ENCODE measurements at places on chromosomes 6 and 20. TPM values are rescaled to one million over a fixed set of nuclear protein-coding genes. Genes with fewer than 3 reads are reported as not detected.
A peak's percentile ranks its signal among the peaks of the same experiment; 100 is the strongest.

DNA sequence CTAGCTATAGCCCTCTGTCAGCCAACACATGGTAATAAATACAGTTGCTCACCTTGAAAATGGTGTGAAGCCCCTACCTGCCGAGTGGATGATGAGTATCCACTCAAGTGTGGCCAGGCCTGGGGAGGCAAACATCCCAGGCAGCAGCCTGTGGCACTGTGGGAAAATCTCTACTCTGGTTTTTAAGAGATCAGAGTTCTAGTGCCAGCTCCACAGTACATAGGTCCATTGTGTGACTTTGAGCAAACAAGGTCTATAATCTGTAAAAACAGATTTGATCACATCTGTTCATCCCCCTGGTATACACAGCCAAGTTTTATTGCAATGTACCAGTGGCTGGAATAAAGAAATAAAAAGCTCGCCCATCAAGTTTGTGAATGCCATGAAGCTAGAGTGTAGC lies 82.7 kb upstream of the ARMC2 start:
- no peak for DNase-seq

DNA sequence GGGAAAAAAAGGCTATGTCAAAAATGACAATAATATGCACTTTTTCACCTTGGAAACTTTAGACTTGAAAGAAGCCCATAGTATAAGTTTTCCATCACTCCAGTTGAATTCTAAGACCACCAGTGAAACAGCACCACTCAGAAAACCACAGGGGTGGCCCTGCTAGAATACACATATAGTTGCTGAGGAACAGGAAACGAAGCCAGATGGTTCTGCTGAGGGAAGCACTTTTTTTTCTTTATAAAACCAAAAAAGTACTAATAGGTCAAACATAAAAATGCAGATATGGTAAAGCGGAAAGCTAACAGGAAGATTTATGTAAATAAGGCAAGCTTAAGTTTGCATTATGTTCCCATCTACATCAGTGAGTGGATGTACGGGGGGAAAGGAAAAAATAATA lies 303.9 kb downstream of the FOXC1 start:
- no peak for DNase-seq

DNA sequence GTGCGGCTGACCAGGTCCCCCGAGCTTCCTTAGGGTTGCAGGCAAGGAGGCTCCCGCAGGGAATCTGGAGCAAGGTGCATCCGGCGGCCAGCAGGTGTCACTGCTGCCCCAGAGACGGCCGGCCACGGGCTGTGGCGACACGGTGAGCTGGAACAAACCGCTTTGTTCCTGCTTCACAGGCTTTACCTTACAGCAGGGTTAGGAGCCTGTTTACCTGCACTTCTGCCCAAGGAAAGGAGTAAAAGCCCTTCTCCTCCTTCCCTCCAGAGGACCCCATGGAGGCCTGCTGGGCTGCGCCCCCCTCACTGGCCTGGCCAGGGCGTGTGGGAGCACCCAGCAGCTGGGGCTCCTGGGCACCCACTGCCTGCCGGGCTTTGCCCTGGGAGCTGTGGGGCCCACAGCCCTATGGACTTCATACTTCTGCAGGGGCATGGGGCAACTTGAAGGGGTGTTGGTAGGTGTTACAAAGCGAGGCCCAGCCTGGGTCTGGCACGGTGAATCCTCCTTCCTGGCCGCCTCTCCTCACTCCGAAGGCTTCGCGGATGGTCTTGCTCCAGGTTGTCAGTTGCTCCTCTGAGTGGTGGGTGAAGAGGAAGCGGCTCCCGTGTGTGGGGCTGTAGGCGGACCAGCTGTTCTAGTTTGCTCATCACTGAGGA lies 88.4 kb downstream of the CDC5L start:
- DNase-seq = peak; percentile 63

The TGM2 gene
- total RNA-seq = 60.8 TPM

The AIF1 gene
- total RNA-seq = 1.5 TPM

GRCh38 chr6:20709451-20709850 lies 175.2 kb downstream of the CDKAL1 start:
- no peak for DNase-seq

DNA sequence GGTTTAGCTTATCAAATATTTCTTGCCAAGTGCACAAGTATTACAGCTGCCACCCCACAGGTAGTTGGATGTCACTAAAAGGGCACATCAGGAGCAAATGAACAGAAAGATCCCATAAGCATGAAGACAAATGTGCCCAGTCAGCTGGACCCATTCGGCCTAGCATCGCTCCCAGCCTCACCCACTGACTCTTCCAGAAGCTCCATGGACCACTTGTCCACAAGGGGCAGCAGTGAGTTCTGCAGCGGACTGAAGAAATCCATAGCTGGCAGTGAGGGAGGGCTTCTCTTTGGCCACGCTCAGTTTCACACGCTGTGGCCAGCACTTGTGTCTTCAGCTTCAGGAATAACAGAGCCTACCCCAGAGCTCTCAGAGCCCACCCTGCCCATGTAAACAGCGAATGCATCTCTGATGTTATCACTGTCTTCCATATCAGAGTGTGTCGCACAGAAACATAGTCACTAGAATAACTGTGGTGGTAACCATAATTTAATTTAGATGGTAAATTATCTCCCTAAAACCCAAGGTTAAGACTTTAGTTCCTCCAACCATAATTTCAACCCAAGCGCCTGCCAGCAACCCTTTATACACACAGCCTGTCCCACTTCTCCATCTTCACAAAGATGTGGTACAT lies 15.8 kb downstream of the CGA start:
- DNase-seq = peak; percentile 64

DNA sequence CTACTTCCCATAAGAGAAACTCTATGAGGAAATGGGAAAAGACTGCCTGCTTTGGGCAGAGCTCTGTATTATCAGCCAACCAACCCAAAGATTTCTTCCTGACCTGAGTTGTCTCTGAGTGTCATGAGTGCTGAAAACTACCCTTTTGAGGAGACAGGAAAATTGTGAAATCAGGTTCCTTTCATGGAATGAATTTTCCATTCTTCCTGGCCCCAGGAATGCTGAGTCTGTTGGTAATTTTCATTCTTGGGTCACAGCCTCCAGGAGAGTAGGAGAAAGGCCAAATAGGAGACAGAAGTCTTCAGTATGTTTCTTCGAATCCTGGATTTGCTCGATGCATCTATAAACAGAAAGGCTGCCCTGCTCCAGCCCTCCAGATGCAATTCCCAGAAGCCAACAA lies 53.6 kb downstream of the SCML4 start:
- no peak for DNase-seq

- DNase-seq = no peak
Observed at GRCh38 chr6:170124836-170125235, 166.0 kb downstream of the DLL1 start.

- DNase-seq = no peak
Observed at GRCh38 chr20:34907616-34908469, 31.4 kb downstream of the ACSS2 start.

The RIPPLY2 gene
- not detected for total RNA-seq

DNA sequence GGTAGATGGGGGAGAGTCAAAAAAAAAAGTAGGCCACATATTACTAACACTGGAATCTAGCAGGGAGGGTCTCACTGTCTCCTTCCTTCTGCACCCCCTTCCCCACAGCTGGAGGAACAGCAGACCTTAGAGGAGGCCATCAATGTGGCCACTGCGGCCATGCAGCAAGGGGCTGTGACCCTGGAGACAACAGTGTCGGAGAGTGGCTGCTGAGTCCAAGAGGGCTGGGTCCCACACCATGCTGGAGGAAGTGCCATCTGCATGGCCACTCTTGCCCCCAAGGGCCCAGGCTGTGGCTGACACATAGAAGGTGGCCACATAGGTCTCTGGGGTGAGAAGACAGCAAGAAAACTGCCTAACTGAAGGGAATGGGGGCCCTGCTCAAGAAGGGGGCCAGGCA lies 2.6 kb upstream of the DEF6 start:
- no peak for DNase-seq

GRCh38 chr6:168286116-168286515 lies 33.5 kb downstream of the DACT2 start:
- no peak for DNase-seq

- DNase-seq = no peak
Observed at GRCh38 chr6:142855893-142856623, 88.9 kb downstream of the HIVEP2 start.

- peak; percentile 31 for DNase-seq
Observed at GRCh38 chr6:41288030-41288753, 1.7 kb upstream of the TREM1 start.

DNA sequence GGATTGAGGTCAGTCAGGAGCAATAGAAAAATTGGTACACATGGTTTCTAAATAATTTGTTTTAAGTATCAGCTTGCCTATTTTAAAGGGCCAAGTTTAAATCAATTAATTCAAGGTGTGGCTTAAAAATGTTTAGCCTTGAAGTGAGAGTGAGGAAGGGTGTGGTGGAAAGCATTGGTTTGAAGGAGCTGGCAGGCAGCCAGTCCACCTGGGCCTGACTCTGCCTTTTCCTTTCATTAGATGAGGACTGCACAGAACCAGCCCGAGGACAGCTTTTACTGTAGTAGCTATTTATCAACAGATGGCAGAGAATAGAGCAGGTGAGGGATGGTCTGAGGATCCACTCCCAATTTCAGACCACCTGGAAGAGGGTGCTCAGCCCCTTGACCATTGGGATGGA lies 42.4 kb downstream of the DHX35 start:
- no peak for DNase-seq

The FAM50B gene
- 9.8 TPM for total RNA-seq

GRCh38 chr6:146856296-146856695 lies 257.5 kb downstream of the ADGB start:
- no peak for DNase-seq

The GATA5 gene
- total RNA-seq = not detected

The EZR gene
- total RNA-seq = 945 TPM

- DNase-seq = no peak
Observed at GRCh38 chr20:47059536-47059935, 164.9 kb downstream of the EYA2 start.

DNA sequence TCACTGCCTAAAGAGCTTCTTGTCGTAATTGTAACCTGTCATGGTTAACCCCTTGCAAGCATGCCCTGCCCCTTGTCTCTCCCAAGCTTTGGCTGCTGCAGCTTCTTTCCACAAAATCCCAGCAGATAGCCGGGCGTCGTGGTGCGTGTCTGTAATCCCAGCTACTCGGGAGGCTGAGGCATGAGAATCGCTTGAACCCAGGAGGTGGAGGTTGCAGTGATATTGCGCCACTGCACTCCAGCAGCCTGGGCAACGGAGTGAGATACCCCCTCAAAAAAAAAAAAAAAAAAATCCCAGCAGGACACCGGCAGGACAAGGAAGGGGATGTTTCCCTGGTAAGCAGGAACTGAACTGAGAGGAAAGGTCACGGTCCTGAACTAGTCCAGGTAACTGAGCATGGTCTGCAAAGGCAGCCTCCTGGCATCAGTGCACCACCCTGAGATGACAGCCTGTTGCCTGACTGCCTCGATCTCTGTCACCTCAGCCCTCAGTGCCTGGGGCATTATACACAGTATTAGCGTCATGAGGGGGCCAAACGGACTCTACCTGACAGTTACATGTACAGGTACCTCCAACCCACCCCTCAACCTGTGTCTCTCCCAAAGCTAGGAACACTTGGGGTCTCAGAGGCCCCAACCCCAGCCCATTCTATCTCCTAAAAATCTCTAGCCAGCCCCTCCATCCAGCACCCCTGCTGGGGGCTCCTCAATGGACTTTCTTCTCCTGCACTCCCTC lies 1.8 kb downstream of the LZTS3 start:
- no peak for DNase-seq

The OVOL2 gene
- not detected for total RNA-seq

GRCh38 chr20:62875419-62876361 lies 14.1 kb upstream of the TCFL5 start:
- no peak for DNase-seq

DNA sequence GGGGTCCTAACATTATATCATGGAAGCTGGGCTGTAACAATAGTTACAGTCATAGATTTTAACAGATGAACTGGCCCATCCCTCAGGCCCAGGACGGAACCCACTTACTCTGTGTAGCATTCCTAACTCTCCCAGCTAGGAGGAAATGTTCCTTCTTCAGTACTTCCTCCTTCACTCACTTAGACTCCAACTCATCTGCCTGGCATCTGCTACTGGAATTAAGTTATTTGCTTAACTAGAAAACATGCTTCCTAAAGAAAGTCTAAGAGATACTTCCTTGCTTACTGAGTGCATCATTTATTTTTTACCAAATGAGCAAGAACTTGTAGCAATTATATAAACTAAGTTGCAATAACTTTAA lies 20.5 kb downstream of the GCLC start:
- no peak for DNase-seq

The ENPP1 gene
- 0.42 TPM for total RNA-seq

The MEP1A gene
- not detected for total RNA-seq

The DEFB125 gene
- not detected for total RNA-seq

The TRIM26 gene
- 73.2 TPM for total RNA-seq
